ENCODE measurements at places on chromosomes 3 and 15.
A peak's percentile ranks its signal among the peaks of the same experiment; 100 is the strongest.

GRCh38 chr15:31016446-31016915 lies 25.1 kb upstream of the MTMR10 start:
- no peak for DNase-seq

DNA sequence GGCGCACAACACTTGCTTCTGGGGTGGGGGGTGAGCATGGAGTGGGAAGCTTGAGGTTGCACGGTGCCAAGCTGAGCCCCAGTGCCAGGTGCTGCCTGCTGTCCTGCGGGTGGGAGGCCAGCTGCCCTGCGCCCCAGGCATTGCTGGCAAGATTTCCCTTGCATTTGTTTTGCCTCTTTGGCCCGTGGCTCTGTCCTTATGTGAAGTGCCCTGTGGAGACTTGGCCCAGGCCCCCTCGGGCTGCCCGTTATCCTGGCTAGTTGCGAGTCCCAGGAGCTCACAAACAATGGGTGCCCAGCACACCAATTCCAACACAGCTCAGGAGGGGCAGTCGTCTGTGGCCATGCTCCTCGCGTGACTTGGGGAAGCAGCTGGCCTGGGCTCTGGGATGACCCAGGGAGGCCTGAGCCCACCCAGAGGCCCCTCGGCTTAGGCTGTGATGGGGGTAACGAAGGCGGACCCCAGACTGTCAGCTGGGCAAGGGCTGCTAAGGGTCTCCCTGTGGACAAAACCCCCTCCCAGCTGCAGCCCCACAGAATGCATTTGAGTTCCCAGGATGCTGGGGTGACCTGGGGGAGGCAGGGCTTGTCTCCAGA lies 5.9 kb downstream of the C3orf22 start:
- DNase-seq: peak; percentile 52

DNA sequence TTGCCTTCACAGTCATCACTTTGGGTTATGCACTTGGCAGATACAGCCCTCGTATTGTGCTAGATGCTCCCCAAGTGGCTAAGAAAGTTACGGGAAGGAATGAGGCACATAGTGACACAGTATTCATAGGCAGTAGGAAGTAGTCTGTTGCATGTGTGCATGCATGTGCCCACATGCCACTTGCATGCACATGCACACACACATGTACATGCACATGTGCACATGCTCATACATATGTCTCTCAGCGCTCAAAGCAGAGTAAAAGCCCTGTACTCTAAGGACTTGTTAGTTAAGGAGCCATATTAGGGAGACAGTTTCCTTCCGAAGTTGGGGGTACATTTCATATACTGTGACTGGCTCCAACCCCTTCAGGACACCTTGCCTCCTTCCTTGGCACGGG lies 128.9 kb downstream of the CHCHD6 start:
- no peak for DNase-seq

- DNase-seq: peak; percentile 83
Observed at GRCh38 chr15:101121511-101122090, 130.2 kb downstream of the CHSY1 start.

- no peak for DNase-seq
Observed at GRCh38 chr15:83477808-83478537, 30.8 kb downstream of the SH3GL3 start.

DNA sequence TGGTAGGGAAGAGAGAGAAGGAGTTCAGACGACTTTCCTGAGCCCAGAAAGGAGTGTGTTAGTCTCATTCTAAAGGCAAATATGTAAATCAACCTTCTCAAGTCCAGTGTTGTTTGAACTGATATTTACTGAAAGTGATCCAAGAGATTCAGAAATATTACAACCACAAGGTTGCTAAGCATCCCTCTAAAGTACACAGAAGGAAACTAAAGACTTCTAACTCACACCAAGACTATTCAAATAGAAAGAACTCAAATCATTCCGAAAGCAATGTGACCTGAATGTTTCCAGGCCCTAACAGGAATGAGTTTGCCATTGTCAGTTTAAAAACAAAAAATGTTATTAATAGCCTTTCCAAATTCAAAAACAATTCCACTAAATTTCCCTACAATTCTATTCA lies 56.9 kb upstream of the VGLL3 start:
- DNase-seq: no peak

DNA sequence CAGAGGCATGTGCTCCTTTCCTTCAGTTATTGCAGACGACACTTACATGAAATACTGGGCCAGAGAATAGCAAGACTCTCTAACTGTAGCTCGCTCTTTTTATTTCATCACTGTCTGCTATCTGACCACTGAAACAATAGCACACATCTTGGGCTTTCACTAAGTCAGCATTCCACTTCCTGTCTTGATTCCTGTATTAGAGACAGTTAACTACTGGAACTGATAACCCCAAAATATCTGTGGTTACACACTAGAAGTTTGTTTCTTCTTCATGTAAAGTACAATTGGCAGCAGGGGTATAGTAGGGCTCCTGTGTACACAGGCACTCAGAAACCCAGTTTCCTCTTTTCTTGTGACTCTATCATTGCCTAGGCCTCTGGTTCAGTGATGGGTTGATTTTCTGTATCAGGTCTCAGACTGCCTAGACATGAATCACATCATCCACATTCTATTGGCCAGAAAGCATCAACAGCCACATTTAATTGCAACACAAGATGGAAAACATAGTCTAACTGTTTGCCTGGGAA lies 230.2 kb upstream of the CD96 start:
- no peak for DNase-seq

GRCh38 chr3:9008550-9009255 lies 45.4 kb upstream of the RAD18 start:
- DNase-seq: no peak
